ENCODE measurements at places on chromosomes 12 and 14. TPM values are rescaled to one million over a fixed set of nuclear protein-coding genes. Genes with fewer than 3 reads are reported as not detected.

GRCh38 chr12:29711381-29711780 lies 72.4 kb downstream of the TMTC1 start:
- DNase-seq = no peak
- H3K4me1 ChIP-seq = peaks cover 56% of the 10 kb centered on the region
- H3K27me3 ChIP-seq = no peaks in the 10 kb centered on the region
- H3K4me3 ChIP-seq = no peak overlapping the region
- no peaks in the 10 kb centered on the region for H3K36me3 ChIP-seq
- no peak overlapping the region for H3K27ac ChIP-seq

Gene NEK9
- 50.8 TPM for total RNA-seq

Gene AMIGO2
- total RNA-seq = 4.9 TPM

GRCh38 chr14:35399083-35399937 lies 5.2 kb downstream of the NFKBIA start:
- H3K27ac ChIP-seq = peak overlapping the region; percentile 74
- H3K36me3 ChIP-seq = peaks cover 34% of the 10 kb centered on the region
- H3K27me3 ChIP-seq = no peaks in the 10 kb centered on the region
- H3K4me1 ChIP-seq = peaks cover 45% of the 10 kb centered on the region
- DNase-seq = no peak

GRCh38 chr12:52819731-52820510 lies 6.0 kb upstream of the KRT4 start:
- no peaks in the 10 kb centered on the region for H3K4me1 ChIP-seq
- H3K4me3 ChIP-seq = no peak overlapping the region
- DNase-seq = no peak
- H3K36me3 ChIP-seq = no peaks in the 10 kb centered on the region
- H3K27me3 ChIP-seq = no peaks in the 10 kb centered on the region
- H3K27ac ChIP-seq = no peak overlapping the region

- H3K4me1 ChIP-seq = peaks cover 22% of the 10 kb centered on the region
- H3K27ac ChIP-seq = no peak overlapping the region
- peaks cover 19% of the 10 kb centered on the region for H3K36me3 ChIP-seq
- peaks cover 7% of the 10 kb centered on the region for H3K27me3 ChIP-seq
Measured at GRCh38 chr12:106986135-106986534, 811 bp downstream of the MTERF2 start.

DNA sequence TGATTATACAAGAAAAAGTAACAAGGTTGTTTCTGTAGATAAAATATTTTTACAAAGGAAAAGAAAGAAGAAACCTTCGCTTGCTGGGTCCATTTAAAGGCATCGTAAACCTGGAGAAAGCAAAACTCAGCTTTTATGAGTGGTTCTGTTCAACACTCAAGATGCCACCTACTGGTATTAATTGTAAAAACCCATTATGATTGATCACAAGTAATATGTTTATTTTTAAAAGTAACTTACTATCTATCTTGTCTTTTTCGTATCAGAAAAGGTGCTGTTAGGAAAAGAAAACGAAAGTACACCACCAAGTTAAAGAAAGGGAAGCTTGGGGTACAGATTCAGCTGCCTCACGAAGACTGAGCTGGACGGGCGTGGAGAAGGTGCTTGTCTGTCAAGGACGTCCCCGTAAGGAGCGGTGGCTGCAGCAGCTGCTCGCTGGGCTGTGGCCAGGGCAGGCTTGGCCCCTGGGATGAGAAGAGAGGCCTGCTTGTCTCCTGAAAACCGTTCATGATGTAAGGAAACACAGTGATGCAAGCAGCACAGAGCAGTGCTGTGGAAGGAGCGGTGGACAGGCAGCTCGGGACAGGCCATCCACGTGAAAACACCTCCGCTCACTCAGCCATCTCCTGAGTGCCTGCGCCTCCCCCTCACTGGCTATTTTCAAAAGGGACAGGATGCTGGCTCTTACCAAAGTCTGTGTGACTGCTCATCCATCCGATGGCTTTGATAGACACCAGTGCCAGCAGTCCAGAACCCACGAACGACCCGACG lies 25.0 kb downstream of the SLC15A4 start:
- H3K36me3 ChIP-seq = peaks cover 91% of the 10 kb centered on the region
- H3K27ac ChIP-seq = no peak overlapping the region
- no peak for DNase-seq
- no peak overlapping the region for H3K4me3 ChIP-seq
- peaks cover 13% of the 10 kb centered on the region for H3K27me3 ChIP-seq
- peaks cover 3% of the 10 kb centered on the region for H3K4me1 ChIP-seq

- H3K36me3 ChIP-seq = no peaks in the 10 kb centered on the region
- no peak overlapping the region for H3K27ac ChIP-seq
- H3K4me3 ChIP-seq = no peak overlapping the region
- no peak for DNase-seq
- peaks cover 10% of the 10 kb centered on the region for H3K27me3 ChIP-seq
Measured at GRCh38 chr14:76320486-76320885, 55.5 kb upstream of the ESRRB start.

- no peaks in the 10 kb centered on the region for H3K36me3 ChIP-seq
- H3K27me3 ChIP-seq = peaks cover 70% of the 10 kb centered on the region
- H3K4me3 ChIP-seq = no peak overlapping the region
- H3K4me1 ChIP-seq = peaks cover 8% of the 10 kb centered on the region
- DNase-seq = no peak
Measured at GRCh38 chr12:94157981-94158411, 9.6 kb downstream of the PLXNC1 start.

DNA sequence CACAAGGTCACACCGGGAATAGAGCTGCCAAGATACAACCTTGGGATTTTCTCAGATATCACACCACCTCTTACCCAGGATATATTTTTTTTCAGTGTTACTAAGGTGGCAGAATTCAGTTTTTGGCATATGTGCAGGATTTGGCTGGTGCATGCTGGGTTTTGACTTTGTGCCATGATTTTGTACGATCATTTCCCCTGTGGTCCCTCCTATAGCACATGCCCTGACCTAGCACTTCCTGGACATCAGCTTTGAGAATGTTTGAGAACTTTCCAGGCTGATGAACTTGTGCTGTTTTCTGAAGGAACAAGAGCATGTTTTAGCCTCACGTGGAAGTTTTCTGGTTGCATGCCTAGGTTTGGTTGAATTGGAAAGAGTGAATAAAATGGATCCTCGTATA lies 11.0 kb upstream of the TBPL2 start:
- no peak for DNase-seq
- peaks cover 20% of the 10 kb centered on the region for H3K4me1 ChIP-seq
- no peak overlapping the region for H3K4me3 ChIP-seq
- H3K27ac ChIP-seq = no peak overlapping the region

DNA sequence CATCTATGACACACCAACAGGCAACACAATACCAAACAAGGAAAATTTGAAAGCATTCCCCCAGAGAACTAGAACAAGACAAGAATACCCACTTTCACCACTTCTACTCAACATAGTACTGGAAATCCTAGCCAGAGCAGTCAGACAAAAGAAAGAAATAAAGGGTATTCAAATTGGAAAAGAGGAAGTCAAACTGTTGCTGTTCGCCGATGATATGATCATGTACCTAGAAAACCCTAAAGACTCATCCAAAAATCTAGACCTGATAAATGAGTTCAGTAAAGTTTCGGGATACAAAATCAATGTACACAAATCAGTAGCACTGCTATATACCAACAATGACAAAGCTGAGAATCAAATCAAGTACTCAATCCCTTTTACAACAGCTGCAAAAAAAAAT lies 8.1 kb upstream of the ATL1 start:
- no peak overlapping the region for H3K27ac ChIP-seq
- H3K27me3 ChIP-seq = peaks cover 3% of the 10 kb centered on the region
- no peak for DNase-seq
- H3K36me3 ChIP-seq = no peaks in the 10 kb centered on the region
- no peaks in the 10 kb centered on the region for H3K4me1 ChIP-seq
- H3K4me3 ChIP-seq = no peak overlapping the region

DNA sequence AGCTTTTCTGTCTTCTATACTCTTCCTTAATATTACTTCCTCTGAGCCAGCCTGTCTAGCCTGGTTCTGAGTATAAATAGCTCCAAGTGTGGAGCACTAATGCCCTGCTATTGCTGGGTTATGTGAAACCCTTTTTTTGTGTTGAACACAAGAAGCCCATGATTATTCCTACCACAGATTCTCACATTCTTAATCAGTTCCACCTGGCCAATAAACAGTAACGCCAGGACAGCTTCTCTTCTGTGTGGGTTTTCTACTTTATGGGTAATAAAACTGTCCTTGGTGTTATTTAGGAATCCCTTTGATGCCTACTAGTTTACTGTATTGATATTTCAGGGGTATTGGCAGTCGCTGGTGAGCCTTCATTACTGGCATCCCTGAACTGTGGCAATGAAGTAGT lies 48.9 kb upstream of the LRIG3 start:
- H3K4me3 ChIP-seq = no peak overlapping the region
- no peaks in the 10 kb centered on the region for H3K36me3 ChIP-seq
- no peaks in the 10 kb centered on the region for H3K27me3 ChIP-seq
- no peaks in the 10 kb centered on the region for H3K4me1 ChIP-seq
- no peak overlapping the region for H3K27ac ChIP-seq

Gene PPFIA2
- total RNA-seq = 1.1 TPM

DNA sequence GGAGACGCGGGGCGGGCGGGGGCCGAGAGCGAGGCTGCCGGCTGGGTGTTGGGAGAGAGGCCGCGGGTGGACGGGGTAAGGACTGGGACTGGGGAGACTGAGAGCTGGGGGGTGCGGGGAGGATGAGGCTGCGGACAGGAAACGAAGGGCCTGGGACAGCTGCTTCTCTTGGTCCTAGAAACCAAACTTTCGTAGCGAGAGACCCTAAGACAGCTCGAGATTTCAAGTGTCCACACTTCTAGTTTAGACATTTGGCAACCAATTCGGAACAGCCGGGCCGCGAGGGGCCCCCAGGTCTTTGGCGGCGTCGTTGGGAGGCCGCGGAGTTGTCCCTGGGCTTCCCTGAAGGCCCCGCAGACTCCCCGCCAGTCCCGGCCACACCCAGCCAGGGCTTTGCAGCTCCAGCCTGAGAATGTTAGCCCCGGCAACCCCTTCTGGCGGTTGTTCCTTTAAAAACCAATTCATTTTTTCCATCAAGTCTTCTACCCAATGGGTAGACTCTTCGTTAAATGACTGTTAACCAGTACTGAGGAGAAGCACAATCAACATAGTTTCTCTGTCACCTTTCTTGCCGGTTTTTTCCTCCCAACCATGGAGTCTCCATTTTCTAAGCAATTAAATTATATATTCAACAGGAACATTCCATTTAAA lies 11.5 kb downstream of the NKX2-1 start:
- H3K27ac ChIP-seq = no peak overlapping the region
- H3K4me3 ChIP-seq = peak overlapping the region; percentile 49
- DNase-seq = peak; percentile 58
- H3K27me3 ChIP-seq = peaks cover 98% of the 10 kb centered on the region
- no peaks in the 10 kb centered on the region for H3K36me3 ChIP-seq

GRCh38 chr12:115433014-115433634 lies 749.1 kb upstream of the TBX3 start:
- H3K4me1 ChIP-seq = peaks cover 22% of the 10 kb centered on the region
- H3K36me3 ChIP-seq = no peaks in the 10 kb centered on the region
- H3K27ac ChIP-seq = no peak overlapping the region
- DNase-seq = no peak
- H3K4me3 ChIP-seq = no peak overlapping the region

- H3K27ac ChIP-seq = no peak overlapping the region
- H3K36me3 ChIP-seq = no peaks in the 10 kb centered on the region
- peaks cover 7% of the 10 kb centered on the region for H3K4me1 ChIP-seq
- H3K4me3 ChIP-seq = no peak overlapping the region
Measured at GRCh38 chr12:46343118-46343852, 29.3 kb downstream of the SLC38A2 start.

Gene EXOC3L4
- 0.30 TPM for total RNA-seq

Gene KRT85
- not detected for total RNA-seq

- H3K27me3 ChIP-seq = no peaks in the 10 kb centered on the region
- no peak overlapping the region for H3K4me3 ChIP-seq
- no peak overlapping the region for H3K27ac ChIP-seq
- DNase-seq = no peak
Measured at GRCh38 chr12:41700940-41701339, 443.7 kb downstream of the GXYLT1 start.

Gene OR6S1
- total RNA-seq = not detected

- no peaks in the 10 kb centered on the region for H3K27me3 ChIP-seq
- no peak overlapping the region for H3K27ac ChIP-seq
- no peaks in the 10 kb centered on the region for H3K4me1 ChIP-seq
- H3K4me3 ChIP-seq = no peak overlapping the region
- no peaks in the 10 kb centered on the region for H3K36me3 ChIP-seq
- DNase-seq = no peak
Measured at GRCh38 chr12:15265875-15266274, 44.7 kb upstream of the RERG start.

Gene INSM2
- not detected for total RNA-seq

- no peaks in the 10 kb centered on the region for H3K27me3 ChIP-seq
- H3K36me3 ChIP-seq = no peaks in the 10 kb centered on the region
- peaks cover 46% of the 10 kb centered on the region for H3K4me1 ChIP-seq
- no peak overlapping the region for H3K4me3 ChIP-seq
- peak overlapping the region; percentile 20 for H3K27ac ChIP-seq
Measured at GRCh38 chr12:718756-719102, 33.6 kb upstream of the WNK1 start.

Gene FBXO34
- 14.2 TPM for total RNA-seq

DNA sequence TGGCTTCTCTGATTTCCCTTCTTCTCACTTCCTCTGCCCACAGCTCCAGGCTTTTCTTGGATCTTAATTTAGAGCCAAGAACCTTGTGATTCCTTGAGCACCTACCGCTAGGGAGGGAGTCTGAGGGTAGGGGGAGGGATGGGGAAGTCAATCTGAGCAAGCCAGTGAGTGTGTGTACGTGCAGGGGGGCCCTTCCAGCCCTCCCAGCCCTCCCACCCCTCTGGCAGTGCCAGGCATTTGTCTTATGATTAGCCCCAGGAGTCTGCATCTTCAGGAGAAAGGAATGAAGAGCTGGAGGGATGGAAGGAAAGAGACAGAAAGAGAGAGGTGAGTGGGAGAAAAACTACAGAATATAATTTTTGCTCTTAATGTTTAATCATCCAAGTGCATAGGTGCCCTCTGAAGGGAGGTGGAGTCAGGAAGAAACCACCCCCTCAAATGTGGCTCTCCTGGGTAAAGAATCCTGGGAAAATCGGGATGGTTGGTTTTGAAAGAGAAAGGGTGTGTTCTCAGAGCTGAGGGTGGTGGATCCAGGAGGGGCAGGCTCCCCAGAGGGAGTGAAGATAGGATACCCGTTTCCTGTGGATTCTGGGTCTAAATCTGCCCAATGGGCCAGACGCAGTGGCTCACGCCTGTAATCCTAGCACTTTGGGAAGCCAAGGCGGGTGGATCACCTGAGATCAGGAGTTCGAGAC lies 2.1 kb downstream of the PIANP start:
- H3K4me3 ChIP-seq = peak overlapping the region; percentile 83
- H3K4me1 ChIP-seq = peaks cover 28% of the 10 kb centered on the region
- H3K36me3 ChIP-seq = no peaks in the 10 kb centered on the region
- H3K27me3 ChIP-seq = peaks cover 50% of the 10 kb centered on the region
- no peak for DNase-seq
- H3K27ac ChIP-seq = no peak overlapping the region

DNA sequence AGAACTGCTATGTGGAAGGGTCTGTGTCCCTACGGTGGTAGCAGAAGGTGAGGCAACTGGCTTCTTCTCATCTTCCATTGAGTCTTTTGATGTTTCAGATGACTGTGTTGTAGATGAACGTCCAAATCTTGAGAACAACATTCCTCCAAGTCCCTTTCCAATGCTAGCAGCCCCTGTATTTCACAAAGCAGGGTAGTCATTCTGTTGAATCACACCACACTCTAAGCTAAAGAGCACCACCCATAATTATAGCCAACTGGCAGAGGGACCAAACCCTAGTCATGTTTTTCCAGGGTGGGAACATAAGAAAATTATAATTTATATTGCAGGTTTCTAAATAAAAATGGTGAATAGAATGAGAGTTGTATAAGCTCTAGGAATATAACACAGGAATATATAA lies 98.7 kb downstream of the DDHD1 start:
- H3K4me1 ChIP-seq = no peaks in the 10 kb centered on the region
- no peaks in the 10 kb centered on the region for H3K27me3 ChIP-seq

Gene EMP1
- 0.66 TPM for total RNA-seq
